ENCODE measurements at places on chromosomes 6 and 20. TPM values are rescaled to one million over a fixed set of nuclear protein-coding genes. Genes with fewer than 3 reads are reported as not detected.

Gene KCNS1
- not detected for total RNA-seq

DNA sequence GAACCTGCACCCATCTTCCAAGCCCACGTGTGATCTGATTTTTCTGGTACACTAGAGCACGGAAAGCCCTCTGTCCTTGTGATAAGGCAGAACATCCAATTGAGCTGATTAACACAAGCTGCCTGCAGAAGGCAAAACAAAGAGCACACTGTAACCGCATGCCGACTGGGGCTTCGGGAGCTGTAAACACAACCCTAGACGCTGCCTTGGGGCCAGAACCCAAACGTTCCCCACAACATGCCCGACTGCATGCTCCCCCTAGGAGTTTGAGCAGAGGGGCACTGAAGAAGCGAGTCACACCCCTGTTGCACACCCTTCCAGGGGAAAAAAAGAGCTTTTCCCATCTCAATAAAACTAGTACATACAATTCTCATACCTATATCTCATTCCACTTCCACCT lies 470.7 kb downstream of the HTR1B start:
- no peak for DNase-seq

- peak; percentile 26 for DNase-seq
These were observed 52.3 kb downstream of the HBS1L start for GRCh38 chr6:135002229-135002844.

Gene TFAP2C
- not detected for total RNA-seq

Gene SIGLEC1
- total RNA-seq: 0.15 TPM

GRCh38 chr20:15047601-15048000 lies 710.2 kb upstream of the FLRT3 start:
- DNase-seq: no peak

Gene C20orf141
- total RNA-seq: not detected

All from B cell (primary cell).